ENCODE measurements at places on chromosomes 1 and 21.

DNA sequence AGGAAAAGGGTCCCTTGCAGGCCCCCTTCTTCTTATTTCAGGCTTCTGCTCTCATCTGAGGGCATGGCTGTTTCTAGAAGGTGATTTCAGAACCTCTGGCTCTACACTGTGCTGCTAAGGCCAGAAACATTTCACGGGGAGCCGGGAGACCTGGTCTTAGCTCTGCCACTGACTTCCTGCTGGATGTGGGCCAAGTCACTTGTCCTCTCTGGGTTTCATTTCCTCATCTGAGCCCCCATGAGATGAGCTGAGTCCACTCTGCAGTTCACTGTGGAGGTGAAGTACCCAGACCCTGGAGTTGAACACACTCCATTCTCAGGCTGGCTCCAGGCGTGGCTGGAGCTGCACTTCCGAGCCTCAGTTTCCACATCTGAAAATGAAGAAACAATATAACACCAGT, 2.1 kb downstream of the PADI1 start:
- DNase-seq, result no peak

GRCh38 chr1:205015241-205015640, 27.8 kb upstream of the CNTN2 start:
- no peak for DNase-seq

GRCh38 chr1:208083016-208083714, 161.0 kb downstream of the PLXNA2 start:
- DNase-seq, result no peak

- no peak for DNase-seq
Measured at GRCh38 chr1:167373398-167373797, 144.9 kb downstream of the CD247 start.

DNA sequence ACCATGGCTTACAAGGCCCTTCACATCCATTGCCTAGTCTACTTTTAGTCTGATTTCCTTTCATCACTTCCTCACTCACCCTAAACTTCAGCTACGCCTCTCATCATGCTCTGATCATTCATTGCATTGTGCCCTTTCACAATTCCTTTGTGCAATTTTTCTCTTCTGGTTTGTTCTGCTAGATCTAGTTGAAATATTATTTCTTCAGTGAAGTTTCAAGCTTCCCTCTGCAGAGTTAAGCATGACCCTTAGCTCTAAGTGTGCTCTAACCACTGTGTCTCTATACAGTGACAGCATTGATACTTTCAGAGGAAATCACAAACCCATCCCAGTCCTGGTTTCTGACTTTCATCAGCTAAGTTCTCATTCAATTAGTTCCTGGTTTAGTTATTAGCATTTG, 166.1 kb downstream of the PLA2G4A start:
- no peak for DNase-seq

DNA sequence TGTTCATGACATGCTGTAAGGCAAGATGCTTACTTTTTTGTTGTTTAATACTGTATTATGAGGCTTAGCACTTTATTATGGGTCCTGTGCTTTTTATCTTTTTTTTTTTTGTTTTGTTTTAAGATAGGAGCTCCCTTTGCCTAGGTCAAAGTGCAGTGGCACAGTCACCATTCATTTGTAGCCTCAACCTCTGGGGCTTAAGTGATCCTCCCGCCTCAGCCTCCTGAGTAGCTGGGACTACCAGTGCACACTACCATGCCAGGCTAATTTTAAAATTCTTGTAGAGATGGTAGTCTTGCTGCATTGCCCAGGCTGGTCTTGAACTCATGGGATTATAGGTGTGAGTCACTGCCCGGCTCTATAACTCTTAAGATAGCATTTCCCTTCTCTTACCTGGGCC, 4.6 kb downstream of the UBAP2L start:
- no peak for DNase-seq

- no peak for DNase-seq
Measured at GRCh38 chr1:231523816-231524215, 4.7 kb upstream of the TSNAX start.

- DNase-seq, result no peak
Measured at GRCh38 chr1:154952664-154953063, 3.2 kb downstream of the PBXIP1 start.

GRCh38 chr1:51620470-51620869, 3.6 kb downstream of the OSBPL9 start:
- no peak for DNase-seq

GRCh38 chr21:46066591-46067331, 31.2 kb upstream of the COL6A2 start:
- DNase-seq, result no peak

DNA sequence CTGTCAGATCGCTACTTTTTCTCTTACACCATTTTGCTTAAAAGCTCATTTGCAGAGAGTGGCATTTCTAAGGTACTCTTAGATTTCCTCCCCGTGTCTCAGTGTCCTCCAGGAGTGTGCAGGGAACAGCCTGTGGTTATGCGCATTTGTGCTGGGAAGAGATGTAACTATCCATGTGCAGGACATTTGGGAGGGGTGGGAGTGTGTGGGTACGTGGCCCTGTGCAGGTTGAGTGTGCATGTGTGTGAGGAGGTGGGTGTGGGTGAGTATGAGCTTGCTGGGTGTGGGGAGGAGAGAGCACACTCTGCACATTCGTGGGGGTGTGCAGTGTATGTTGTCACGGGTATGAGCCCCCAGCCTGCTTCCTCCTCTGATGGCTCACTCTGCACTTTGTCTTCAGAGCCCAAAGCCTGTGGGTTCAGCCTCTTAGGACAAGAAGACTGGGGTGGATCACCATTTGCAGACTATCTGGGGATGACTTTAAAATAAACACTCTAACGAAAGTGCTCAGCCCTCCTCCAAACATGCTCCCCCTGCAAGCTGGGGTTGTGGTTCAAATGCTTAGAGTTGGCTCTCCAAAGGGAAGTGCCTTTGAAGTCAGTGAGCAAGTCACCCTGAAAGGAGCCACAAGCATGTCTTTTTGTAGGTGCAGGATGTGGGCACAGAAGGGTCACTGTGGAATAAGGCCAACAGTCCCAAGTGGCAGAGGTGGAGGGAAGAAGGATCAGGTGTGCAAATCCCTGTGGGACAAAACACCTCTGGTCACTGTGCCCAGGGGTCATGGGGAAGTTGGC, 295.4 kb downstream of the RRAGC start:
- no peak for DNase-seq

DNA sequence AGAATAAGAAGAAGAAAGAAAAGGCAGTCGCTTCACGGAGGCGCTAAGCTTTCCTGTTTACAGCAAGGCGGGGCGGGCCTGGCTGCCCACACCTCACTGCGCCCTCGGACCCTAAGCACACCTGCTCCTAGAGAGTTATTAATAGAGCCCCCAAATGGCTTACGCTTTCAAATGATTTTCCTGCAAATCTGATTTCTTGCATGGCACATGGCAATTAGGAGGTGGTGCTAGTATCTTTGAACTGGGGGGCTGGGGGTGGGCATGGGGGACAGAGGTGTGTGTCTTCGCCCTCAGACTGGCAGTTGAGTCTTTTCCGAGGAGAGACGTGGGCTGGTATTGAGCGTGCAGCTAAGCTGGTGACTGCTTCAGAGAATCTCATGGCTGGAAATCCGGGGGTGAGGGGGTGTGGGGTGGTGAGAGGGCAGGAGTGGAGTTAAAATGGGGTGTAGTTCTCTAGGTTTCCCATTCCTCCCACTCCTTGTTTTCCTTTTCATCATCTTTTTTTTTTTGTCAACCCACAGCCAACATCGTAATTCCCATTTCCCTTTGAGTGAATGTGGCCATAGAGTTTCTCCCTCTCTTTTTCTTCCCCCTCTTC, 1.3 kb downstream of the S1PR1 start:
- peak; percentile 74 for DNase-seq

DNA sequence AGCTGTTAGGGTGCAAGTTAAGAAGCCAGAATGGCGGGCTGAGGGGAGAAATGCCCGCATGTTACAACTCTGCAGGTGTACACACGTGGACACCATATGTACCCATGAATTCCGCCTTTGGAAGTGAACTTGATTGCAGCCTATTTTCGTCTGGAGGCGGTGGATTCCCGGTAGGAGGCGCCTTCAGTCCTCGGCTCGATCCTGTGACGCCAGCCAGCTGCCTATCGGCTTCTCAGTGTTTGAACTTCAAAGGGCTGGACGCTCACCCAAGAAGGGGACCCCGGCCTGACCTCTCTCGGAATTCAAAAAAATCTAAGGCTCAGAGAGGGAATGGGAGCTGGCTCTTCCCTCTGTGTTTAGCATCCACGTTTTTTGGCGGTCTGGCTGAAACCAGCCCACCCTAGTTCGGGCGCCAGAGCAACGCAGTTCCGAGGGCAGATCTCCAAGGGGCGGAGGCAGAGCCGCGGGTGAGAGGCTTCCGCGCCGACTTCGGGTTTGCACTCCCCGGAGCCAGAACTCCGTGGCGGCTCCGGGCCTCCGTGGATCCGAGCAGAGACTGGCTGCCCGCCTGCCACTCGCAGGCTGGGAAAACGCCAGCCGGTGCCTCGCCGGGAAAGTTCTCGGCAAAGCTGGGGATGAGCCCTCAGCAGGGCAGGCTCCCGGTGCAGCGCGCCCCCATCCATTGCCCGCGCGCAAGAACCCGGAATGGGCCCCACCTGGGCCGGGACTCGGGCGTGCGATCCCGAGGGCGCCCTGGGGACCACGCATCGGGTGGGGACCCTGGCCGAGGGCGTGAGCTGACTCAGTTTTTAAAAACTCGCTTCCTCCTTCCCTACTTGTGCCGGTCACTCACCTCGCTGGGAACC, 996 bp upstream of the TMEM51 start:
- DNase-seq, result peak; percentile 44

Data from activated CD4-positive, alpha-beta T cell treated with anti-CD3 and anti-CD28 coated beads, Interleukin-2, amount 50 U/mL, for 48 hours (primary cell).